ENCODE measurements at places on chromosomes 16 and 17.

- no peak for DNase-seq
These were observed 150.0 kb downstream of the NPIPB11 start for GRCh38 chr16:29256501-29256981.

DNA sequence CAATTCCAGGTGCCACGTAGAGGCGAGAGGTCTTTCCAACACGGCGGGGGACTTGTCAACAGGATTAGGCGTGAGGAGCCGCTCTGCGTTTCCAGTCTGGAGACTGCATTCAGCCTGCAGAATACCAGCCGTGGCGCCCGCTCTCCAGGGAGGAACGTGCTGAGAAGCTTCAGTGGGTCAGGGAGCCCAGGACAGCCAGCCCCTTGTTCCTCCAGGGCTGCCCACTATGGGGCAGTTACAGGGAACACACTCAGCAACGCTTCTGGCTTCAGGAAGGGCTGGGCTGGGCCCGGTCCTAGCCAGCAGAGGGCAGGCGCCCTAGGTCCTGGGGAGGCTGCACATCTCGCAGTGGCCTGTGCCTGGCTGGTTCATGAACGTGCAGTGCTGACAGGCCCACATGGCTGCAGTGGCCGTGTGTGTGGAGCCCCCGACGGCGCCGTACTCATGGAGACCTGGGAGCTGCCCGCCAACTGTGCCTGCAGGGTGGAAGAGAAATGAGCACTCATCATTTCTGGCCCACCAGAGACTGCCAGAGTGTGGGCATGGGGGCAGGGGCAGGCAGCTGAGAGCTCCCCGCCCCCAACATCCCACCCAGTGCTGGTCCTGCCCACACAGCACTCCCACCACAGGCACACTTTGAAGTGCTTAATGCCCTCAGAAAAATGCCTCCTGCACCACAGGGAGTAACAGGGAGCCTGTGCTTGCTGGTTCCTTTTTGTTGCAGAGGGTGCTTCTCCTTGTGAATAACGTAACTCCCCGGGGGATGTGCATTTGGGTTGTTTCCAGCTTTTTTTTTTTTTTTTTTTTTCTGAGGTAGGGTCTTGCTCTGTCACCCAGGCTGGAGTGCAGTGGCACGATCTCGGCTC lies 7.0 kb upstream of the FAAP100 start:
- peak; percentile 38 for DNase-seq

- DNase-seq = no peak
These were observed 48.9 kb upstream of the MRPS23 start for GRCh38 chr17:57898487-57899311.

DNA sequence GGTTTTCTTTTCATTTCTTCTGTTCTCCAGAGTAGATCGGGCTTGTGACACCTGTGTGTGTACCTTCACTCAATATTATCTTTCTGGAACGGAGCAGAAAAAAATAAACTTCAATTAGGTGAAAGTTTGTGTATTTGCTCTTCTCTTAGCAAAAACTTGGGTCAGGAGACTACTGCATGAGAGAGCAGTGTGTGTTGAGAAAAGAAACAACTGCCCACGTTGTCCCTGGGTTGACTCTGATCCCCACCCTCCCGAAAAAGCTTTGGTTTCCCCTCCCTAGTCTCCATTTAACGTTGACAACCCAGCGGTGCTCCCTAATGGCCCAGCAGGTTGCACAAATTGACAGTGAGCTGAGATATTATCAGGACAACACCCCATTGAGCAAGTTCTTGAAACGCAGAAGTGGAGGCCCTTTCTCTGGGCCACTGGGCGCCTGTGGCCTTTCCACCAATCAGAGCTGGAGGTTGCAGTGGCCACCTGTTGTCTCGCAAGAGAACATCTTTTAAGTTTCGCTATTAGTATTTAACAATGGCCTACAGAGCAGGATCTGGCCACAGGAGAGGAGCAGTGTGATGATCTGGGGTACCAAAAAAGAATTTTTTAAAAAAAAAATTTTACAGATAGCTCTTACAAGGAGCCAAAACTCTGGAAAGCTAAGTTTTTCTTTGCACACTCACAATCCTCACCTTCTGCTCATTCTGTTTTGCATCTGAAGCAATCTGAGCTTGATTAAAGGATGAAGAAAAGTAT lies 1.5 kb upstream of the TOX3 start:
- DNase-seq = no peak

DNA sequence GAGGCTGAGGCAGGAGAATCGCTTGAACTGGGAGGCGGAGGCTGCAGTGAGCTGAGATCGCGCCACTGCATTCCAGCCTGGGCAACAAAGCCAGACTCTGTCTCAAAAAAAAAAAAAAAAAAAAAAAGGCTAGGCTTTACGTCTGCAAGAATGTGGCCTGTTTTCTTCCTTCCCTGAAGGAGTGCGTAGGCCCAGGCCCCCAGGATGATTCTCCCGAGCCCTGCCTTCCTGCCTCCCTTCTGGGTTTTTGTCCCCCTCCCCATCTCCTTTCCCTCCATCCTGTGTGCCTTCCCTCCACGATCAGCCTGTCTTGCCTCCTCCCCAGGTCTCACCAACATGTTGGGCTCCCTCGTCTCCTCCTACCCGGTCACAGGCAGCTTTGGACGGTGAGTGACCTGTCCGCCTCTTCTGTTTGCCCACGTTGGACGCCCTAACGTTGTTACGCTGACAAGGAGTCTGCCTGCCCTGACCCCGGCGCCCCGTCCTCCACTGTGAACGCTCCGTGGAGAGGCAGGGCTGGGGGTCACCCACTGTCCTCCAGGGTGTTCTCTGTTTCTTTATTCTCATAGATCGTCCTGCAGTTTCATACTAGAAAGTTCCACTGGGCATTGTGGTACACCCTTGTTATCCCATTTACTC lies 15.7 kb upstream of the RNF213 start:
- no peak for DNase-seq

DNA sequence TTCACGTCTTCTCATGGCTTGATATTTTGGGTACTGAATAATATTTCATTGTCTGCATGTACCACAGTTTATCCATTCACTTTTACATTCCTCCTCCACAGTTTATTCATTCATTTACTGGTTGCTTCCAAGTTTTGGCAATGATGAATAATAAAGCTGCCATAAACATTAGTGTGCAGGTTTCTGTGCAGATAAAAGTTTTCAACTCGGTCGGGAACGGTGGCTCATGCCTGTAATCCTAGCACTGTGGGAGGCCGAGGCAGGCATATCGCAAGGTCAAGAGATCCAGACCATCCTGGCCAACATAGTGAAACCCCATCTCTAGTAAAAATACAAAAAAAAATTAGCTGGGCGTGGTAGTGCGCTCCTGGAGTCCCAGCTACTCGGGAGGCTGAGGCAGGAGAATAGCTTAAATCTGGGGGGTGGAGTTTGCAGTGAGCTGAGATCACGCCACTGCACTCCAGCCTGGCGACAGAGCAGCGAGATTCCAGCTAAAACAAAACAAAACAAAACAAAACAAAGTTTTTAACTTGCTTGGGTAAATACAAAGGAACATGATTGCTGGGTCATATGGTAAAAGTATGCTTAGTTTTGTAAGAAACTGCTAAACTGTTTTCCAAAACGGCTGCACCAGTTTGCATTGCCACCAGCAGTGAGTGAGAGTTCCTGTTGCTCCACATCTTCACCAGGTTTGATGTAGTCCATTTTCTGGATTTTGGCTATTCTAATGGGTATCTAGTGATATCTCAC lies 89.5 kb downstream of the WWP2 start:
- peak; percentile 50 for DNase-seq

GRCh38 chr17:11885051-11885450 lies 112.2 kb downstream of the ZNF18 start:
- no peak for DNase-seq

DNA sequence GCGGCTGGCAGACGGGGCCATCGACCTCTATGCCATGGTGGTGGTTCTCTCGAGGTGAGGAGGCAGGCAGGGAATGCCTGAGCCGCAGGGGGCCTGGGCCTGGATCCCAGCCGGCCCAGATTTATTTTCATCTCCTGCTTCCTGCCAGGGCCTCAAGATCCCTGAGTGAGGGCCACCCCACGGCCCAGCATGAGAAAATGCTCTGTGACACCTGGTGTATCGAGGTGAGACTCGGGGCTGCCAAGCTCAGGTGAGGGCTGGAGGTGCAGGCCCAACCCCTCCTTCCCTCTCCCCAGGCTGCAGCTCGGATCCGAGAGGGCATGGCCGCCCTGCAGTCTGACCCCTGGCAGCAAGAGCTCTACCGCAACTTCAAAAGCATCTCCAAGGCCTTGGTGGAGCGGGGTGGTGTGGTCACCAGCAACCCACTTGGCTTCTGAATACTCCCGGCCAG lies 4.9 kb downstream of the ACADVL start:
- DNase-seq = peak; percentile 29

- DNase-seq = no peak
These were observed 51.3 kb upstream of the FBXO47 start for GRCh38 chr17:39018267-39019134.

DNA sequence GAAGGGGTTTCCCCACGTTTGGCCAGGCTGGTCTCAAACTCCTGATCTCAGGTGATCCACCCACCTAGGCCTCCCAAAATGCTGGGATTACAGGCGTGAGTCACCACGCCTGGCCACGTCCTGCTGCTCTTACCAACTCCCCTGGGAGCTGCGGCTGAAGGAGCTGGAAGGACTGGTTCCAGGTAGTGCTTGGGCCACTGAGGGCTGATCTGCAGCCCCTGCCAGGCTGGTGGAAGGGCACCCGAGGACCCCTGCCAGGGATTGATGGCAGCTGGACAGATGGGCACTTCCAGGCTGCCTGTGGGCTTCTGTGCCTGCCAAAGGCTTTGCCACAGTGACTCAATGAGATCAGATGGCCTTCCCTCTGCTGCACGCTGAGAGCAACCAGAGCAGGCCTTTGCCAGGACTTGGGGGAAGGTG lies 2.3 kb downstream of the OXLD1 start:
- peak; percentile 24 for DNase-seq

DNA sequence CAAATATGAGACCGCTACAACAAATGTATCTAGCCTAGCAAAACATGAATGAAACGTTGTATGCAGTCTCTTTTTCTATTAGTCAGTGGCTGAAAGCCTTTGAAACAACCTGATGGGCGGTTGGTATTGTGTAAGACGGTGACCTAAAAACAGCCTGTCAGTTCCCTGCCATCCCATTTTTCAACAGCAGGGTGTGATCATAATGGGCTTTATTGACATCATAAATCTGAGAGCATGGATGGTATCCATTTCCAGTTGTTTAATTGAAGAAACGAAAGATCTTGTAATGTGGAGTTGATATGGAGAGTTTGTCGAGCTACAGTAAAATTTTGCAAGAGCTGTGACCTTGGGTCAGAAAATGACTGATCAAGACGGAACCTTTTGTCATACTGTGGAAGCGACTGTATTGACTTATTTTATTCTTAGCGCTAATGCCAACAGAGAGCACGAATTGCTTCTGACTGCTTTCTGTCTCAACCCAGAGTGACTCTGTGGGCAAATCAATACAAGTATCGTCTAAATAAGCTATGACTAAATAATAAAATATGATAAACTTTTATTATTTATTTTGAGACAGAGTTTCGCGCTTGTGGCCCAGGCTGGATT lies 12.3 kb upstream of the MEIOB start:
- DNase-seq = no peak

GRCh38 chr17:44864831-44865230 lies 17.1 kb downstream of the HIGD1B start:
- DNase-seq = no peak

DNA sequence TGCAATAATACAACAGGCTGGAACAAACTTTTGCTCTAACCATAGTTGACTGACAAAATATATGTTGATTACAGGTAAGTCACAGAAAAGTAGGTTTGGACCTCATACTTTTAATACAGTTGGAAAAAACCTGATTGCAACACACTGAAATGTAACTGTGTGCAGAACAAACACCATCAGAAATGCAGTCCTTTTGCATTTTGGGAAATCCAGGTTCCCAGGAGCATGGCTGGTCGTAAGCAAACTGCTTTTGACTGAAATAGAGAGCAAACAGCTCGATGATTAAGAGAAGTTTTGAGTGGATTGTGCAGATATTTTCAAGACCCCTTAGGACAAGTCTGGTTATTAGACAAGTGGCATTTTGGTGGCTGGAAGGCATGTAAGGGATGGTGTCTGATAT lies 8.0 kb downstream of the IGF2BP1 start:
- no peak for DNase-seq

GRCh38 chr17:67456103-67456502 lies 79.0 kb downstream of the PITPNC1 start:
- no peak for DNase-seq

- DNase-seq = no peak
These were observed 128.0 kb downstream of the IRF8 start for GRCh38 chr16:86026916-86027315.

DNA sequence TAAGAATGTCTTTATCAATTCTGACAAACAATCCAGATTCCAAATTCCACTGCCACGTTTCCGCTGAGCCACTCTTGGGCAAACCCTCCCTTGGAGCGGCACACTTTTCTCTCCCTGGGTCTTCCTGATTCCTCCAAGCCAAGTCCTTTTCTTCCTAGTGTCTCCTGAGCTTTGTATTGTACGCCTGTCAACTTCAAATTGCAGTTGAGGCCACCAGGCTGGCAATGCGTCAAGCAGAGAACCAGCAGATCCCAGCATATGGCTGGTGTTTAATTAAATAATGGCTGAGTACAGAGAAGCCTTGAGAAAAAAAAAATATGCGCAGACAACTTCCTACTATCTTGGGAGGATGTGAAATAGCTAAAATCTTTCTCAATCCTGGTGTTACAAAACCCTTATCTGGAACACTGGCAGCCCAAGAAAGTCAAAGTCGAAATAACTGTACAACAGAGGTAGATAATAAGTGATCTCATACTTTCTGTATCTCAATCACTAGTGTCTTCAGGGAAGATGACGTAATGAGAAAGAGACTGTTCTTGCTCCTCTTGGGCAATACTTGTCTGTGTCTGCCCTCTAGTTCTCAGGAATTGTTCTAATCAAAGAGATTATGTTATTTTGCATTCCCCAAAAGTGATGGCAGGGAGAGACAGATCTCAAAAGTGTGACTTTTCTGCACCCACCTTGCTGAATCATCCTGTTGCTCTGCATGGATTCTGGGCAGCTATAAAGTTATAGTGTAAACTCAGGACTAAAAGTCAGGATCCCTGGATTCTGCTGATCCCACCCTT lies 15.0 kb downstream of the SMIM36 start:
- no peak for DNase-seq

DNA sequence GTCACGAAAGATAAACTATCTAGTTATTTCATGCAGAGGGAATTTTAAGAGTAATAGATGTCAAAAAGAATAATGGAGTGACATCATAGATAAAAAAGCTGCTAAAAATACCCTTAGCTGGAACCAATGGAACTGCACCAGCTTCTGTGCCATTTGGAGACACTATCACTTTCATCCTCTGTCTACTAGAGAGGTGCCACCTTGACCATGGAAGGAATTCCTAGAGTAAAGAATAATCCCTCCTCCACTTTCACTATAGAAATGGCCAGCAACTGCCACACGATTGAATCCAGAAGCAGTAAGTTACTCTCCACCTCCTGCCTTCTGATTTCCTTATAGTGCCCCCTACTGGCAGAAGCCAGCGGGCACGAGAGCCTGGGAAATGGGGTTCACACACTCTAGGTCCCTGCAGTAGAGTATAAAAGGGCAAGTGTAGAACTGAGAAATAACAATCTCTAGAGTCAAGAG lies 2.8 kb upstream of the ALDH3A2 start:
- no peak for DNase-seq
